ENCODE measurements at places on chromosomes 3 and 15.

- no peak for DNase-seq
These were observed 7.4 kb upstream of the SLCO2A1 start for GRCh38 chr3:134037168-134037567.

DNA sequence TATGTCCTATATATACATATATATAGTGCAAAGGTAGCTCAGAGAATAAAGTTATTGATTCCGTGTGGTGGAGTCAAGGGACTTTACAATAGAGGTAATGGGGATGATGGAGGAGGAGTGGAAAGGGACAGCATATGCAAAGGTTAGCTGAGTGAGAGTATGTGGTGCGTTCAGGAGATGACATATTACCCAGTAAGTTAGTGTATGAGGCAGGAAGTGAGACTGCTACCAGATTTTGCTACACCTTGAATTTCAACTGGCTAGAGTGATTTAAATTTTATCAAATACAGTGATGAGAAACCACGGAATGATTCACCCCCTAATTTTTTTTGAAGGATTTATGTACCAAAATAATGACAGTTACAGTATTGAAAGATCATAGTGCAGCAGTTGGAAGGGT, 2.8 kb downstream of the ACTL6A start:
- no peak for DNase-seq

DNA sequence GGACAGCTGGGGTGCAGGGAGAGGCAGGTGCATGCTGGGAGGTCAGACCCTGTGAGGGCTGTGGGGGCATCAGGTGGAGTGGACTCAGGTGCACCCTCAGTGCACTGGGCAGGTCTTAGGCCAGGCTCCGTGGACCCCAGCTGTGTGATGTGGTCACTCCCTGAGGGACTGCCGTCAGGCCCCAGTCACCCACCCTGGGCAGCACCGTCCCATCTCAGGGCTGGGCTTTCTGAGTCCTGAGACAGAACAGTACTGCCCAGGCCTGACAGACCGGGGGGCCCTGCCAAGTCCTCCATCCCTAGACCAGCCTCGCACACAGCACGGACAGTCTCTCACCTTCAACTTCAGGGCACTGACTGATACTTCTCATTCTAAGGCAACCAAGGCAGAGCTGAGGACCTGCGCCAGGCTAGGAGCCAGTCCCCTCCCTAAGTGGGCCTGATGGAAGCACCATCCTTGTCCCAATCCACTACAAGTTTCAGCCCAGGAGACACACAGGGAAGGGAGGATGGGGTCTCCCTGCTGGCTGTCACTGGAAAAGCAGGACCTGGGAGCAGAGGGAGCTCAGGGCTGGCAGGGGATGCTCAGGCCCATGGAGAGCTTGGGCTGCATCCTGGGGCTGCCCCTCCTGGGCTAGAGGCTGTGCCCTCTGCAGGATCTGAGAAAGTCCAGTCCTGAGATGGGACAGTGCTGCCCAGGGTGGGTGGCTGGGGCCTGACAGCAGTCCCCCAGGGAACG, 86.3 kb downstream of the LMLN start:
- DNase-seq: no peak

DNA sequence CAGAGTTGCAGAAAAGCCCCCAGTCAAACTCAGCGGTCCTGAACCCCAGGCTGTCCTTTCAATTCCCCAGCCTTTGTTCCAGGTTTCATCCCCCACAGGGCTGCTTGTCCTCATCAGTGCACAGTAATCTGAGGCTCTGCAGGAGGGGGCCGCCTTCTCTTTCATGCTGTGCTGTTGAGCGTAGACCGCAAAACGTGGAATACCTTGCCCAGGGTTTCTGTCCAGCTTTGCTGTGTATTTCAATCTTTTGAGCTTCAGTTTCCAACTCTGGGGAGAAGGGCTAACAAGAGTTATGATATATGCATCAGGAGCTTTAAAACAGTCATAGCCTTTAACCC, 64.8 kb downstream of the FAM43A start:
- DNase-seq: no peak

GRCh38 chr3:41356775-41357174, 157.5 kb downstream of the CTNNB1 start:
- DNase-seq: no peak

DNA sequence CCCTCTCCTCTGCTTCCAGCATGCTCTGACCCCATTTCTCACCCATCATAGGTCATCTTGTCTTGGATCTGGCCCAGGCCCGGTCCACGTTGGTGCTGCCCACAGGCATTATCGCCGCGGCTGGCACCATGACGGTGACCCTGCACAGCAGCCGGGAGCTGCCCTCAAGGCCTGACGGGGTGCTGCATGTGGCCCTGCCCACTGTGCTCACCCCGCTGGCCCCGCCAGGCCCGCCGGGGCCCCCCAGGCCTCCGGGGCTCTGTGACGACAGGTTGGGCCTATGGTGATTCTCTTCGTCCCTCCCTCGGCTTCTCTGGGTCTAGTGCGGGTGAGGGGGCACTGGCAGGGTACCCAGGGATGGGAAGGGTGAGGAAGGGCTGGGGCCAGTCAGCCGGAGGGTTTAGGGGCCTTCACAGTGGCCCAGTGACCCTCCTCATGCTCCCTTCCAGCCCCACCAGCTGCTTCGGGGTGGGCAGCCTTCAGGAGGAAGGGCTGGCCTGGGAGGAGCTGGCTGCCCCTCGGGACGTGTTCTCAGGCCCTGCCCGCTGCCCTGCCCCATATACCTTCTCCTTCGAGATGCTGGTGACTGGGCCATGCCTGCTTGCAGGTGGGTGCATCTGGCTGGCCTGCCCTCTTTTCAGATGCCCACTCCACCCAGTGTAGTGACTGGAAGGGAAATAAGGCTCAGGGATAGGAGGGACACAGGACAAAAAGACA, 3.9 kb downstream of the VWA5B2 start:
- no peak for DNase-seq

DNA sequence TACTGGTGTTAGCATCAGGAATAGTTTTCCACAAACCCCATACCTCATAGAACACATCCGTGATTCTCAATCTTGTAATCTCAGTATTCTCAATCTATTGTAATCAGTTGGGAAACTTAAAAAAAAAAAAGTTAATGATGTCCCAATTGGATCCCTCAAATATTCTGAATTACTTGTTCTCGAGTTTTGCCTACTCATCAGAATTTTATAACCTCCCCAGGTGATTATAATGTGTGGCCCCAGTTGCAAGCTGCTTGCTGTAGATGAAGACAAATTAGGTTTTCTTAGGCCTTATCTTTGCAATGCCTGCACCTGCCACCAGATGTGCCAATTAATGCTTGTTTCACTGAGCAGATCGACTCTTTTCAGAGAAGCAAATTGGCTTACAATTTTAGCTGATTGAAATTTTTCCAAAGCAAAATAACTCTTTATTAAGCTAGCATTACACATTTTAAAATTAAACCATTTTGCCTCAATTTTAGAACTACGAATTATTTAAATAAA, 19.0 kb upstream of the DIPK2A start:
- no peak for DNase-seq

- no peak for DNase-seq
These were observed 200.5 kb upstream of the LRTM1 start for GRCh38 chr3:55128225-55128823.

DNA sequence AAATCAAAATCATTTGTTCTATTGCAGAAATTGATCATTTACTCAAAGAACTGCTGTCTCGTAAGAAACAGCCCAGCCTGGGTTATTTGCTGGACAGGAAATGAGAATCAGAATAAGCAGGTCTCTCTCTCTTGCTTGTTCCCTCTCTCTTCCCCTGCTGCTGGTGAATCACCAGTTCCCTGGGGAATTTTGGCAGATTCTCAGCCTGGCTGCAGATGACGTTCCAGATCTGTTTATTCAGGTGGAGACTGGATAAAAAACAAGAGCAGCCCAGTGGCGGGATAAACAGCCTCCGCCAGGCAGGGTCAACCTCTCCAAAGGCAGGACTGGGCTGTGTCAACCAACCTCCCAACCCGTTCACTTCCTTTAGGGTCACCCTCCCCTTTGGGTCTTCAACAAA, 72.1 kb downstream of the LRIG1 start:
- DNase-seq: no peak

- DNase-seq: peak; percentile 33
These were observed 1.0 kb upstream of the ATP2C1 start for GRCh38 chr3:130892759-130893375.

DNA sequence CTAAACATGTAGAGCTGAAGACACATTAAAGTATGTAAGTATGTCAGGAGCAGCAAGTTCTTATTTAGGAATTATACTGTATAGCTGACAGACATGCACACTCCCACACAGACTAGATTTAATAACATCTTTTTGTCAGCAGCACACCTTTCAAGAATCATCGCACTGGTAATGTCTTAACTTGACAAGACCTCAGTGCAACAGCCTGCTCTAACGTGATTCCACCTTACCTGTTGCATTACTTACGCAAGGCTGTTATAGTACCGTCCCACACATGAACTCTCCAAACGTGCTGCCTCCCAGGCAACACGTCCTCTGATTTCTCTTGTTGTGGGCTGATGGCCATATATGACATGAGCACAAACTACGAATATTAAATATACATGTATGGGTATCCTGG, 11.9 kb downstream of the CHRM5 start:
- DNase-seq: no peak

DNA sequence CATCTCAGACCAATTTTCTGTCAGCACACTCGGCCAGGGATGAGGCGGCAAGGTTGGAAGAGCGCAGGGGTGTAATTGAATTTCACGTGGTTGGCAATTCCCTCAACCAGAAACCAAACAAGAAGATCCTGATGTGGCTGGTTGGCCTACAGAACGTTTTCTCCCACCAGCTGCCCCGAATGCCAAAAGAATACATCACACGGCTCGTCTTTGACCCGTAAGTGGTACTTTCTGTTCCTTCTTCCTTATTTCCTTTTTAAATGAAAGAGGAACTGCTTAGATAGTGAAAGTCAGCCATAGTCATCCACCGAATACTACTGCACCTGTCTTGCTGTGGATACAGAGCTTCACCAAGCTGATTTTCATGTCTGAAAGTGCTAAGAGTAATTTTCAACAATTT, 60.1 kb downstream of the SGO1 start:
- peak; percentile 62 for DNase-seq

DNA sequence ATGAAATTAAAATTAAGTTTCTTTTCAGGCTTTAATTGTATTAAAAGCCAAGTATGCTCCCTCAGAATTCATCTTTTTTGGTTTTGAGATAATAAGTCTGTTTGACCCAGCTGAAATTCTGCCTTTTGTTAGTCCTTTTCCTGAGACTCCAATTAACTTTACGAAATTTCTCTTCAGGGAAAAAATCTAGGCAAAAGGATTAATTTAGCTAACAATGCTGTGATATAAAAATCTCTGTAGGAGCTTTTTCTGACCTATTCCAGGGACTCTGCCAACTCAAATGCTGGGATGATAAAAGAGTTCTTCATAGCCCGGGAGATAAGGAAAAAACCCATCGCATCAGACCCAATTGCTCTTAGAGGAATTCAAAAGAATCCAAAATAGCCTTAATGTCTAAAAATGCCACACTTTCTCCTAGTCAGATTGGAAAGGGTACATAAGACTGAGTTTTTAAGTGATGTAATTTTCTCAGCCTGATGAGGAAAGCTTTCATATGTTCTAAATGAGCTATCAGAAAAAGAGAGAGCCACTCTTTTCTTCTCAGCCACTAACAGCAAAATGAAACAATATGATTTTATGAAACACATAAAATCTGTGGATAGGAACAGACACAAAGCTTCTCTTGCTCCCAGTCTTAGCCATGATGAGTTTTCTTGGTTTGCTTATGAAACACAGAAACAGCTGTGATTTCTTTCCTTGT, 405.1 kb downstream of the ROBO1 start:
- no peak for DNase-seq

DNA sequence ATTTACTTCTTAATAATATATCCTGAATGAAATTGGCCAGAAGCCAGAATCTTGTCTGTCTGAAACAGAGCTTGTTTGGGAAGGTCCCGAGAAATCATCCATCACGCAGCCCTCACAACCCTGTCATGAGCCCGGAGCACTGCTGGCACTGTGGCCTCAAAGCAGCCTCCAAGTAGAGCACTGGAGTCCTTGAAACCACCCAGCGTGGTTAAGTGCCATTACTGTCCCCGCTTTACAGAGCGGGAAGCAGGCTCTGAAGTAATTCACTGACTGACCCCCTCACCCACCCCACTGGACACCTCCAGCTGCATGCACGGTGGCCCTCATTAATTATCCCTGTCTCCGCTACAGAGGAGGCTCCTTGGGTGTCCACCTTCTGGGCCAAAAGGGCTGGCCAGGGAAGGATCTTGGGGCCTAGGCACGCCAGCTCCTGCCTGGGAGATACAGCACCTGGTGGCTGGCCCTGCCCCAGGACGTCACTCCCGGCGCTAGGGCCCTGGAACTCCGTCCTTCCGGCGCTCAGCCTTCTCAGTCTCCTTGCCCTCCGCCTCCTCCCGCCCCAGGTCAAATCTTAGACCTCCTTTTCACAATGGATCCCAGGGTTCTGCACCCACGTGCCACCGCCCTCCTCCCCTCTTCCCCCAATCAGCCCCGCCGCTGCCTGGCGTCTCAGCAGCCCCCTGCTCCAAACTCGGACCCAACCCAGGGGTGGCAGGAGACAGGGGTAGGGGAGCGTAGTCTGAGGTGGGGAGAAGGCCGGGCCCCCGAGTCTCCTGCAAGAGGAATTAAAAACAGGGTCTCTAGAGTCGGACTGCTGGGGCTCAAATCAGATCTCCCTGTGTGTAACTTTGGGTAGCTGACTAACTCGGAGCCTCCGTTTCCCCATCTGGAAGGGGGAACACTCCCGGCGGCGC, 1.1 kb downstream of the TKT start:
- DNase-seq: peak; percentile 58

DNA sequence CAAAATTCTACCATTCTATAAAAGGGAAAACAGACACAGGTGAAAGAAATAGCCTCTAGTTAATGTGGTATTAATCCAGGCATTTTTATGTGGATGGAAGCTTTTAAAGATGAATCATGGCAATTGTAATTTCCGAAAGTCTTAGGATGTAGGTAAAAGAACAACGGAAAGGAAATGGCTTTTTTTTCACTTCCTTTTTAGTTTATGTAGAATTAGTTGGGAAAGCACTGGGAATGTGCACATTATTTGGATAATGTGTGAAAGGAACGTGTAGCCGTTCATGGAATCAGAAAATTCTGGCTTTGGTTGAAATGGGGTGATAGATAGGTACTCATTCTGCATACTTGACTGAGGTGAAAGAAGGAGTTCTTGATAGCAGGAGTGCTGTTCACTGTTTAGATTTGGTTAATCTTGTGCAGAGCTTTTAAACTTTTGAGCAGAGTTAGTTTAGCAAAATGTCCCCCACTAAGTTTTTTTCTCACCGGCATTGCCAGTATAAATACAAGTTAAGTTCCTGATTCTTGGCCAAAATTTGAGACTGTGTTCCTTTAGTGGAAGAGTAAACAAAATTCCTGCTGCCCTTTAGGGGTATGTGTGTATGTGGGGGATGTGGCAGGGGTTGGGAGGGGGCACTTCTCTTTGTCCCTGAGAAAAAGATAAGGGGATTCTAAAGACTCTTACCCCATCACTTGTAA, 20.2 kb upstream of the UTS2B start:
- DNase-seq: no peak

GRCh38 chr3:152356870-152357276, 88.1 kb downstream of the MBNL1 start:
- no peak for DNase-seq

Data from GM18507 (cell line).